ENCODE measurements at places on chromosomes 5 and 9.

DNA sequence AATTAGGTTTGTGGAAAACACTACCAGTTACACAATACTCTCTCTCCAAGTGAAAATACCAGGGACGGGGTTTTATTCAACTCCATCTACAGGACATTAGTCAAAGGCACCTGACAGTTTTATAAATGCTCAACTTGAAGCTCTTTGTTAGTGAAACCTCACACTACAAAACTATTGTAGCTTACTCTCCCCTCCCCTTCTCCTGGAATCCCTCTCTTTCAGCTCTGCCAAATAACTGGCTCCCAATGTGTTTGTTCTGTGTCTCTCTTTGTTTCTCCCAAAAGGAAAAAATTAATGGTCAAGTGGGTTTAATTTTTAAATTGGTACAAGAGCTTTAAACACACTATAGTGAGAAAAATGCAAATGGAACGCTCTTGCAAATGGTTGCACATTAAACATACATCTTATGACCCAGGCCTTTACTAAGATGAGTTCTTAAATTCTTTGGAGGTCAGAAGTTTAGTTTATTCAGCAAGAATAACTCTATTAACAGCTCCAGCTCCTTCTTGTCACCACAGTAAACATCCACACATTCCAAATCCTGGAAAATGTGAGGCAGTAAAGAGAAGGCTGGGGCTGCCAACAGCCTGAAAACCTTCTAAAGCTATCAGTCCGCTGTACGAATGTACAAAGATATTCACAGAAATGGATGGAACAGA lies 48.4 kb downstream of the ZNF608 start:
- DNase-seq: no peak

DNA sequence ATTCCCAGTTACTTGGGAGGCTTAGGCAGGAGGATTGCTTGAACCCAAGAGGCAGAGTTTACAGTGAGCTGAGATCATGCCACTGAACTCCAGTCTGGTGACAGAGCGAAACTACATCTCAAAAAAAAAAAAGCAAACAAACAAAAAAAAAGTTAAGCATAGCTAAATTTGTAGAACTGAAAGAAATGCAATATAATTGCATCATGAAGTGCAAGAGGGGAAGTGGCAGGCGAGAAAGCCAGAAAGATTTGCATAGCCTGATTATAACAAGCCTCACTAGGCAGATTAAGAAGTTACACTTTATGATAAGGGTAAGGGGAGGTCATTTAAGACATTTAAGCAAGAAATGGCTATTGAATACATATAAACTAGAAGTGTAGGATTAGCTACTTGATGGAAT lies 187.1 kb downstream of the EDIL3 start:
- DNase-seq: no peak

GRCh38 chr5:1474866-1475543 lies 29.8 kb upstream of the SLC6A3 start:
- DNase-seq: no peak

- no peak for DNase-seq
Observed at GRCh38 chr9:33155393-33155792, 11.7 kb downstream of the B4GALT1 start.

DNA sequence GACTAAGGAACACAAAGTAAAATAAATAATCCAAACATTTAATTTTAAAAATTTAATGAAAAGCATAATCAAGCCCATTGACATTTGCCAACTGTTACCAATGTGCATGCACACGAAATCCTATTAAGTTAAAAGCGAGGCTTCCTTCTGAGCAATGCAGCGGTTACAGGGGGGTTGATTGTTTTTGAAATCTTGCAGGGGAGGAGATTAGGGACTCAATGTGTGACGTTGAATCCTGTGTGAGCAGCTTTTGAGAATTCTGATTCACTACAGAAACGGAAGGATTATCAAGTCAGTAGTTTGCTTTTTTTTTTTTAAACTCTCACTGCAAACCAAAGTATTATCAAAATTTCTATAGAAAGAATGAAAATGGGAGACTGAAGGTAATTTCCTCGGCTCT lies 109.5 kb downstream of the PRKACG start:
- no peak for DNase-seq

GRCh38 chr9:82799286-82799685 lies 263.7 kb downstream of the RASEF start:
- DNase-seq: no peak

DNA sequence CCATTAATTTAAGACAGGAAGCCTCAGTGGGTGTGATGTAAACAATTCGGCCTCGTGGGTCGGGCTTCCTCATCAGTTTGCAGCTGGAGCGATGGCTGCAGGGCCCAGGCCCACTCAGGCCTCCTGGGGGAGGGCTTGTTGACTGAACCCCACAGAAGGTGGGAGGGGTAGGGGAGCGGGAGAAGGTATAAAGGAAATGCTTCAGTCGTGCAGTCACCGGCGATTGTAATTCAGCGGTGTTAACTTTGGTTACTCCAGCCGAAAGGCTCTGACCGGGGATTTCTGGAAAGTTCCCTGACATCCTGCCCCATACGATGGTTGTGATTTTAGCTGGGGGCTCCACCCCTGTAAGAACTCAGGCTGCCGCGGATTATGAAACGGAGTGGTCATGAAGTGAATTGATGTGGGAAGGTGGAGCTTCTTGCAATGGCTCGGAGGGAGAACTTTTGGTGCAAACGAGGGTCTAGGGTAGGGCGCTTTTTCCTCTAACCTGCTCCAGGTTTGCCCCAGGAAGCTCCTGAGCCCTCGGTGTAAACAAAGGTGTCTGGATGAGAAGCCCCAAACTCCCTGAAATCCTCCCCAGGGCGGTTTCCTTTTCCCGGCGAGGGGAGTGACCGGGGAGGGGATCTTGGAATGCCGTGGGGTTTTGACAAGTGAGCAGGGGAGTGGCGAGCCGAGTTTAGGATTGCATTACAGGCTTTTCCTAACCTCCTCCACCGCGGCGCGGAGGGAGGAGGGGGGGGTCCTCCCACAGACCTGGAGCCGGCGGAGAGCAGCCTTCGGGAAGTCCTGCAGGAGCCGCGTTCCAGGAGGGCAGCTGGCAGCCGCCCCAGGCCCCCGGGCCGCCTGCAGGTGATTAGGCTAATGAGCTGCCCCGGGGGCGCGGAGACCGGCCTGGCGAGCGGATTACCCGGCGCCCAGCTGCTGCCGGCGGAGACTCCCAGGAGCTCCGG lies 215.5 kb downstream of the PDZD2 start:
- no peak for DNase-seq

- DNase-seq: no peak
Observed at GRCh38 chr5:137624786-137625349, 111.0 kb downstream of the KLHL3 start.

GRCh38 chr5:53825016-53825415 lies 264.6 kb downstream of the NDUFS4 start:
- DNase-seq: no peak

DNA sequence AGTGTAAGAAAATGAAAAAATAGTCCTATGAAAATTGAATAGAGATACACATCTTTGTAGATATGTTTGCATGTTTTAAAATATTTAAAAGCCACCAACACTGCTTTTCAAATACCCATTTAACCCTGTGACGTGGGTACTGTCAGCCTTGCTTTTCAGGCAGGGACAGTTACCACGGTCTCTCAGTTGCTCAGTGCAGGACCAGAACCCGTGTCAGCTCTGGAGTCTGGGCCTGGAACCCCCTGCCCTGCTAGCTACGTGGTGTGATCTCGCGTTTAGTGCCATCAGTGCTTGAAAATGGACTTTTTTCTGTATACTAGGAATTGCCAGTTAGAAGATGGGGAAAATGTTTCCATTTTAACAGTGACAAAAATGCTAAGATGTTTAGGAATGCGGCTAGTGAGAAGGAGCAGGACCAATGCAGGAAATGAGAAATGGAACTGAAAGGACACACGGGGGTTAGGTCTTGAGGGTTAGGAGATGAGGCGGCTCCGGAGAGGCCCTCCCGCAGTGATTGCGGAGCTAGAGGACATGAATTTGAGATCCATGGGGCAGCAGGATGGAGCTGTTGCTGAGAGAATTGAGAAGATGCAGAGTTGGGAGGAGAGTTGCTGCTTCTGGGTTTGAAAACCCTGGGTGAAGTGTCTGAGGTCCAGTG lies 13.7 kb downstream of the RNU6ATAC start:
- no peak for DNase-seq

DNA sequence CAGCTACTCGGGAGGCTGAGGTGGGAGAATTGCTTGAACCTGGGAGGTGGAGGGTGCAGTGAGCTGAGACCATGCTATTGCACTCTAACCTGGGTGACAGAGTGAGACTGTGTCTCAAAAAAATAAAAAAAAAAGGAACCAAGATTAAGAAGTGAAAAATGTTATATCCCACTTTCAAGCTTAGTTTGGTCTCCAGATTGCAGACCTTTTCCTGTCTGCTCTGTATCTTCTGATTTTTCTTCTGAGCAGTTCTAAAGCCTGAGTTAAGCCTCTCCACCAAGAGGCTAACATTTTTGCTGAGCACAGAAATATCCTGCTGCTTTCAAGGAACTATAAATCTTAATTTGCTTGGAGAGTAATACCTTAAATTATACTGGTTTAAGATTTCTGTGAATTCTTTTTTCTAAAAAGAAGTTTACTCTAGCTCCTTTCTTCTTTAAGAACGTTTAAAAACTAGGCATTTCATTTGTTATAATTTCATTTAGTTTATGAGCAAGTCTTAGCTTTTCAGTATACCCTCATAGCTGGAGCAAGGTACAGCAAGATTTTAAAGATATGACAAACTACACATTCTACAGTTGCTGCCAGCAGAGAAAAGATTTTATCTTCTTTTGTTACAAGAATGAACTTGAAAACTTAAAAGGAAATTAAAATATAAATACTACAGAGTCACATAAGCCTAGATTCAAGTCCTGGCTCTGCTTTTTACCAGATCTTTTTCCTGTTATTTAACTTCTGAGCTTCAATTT lies 55.0 kb downstream of the GARNL3 start:
- no peak for DNase-seq

DNA sequence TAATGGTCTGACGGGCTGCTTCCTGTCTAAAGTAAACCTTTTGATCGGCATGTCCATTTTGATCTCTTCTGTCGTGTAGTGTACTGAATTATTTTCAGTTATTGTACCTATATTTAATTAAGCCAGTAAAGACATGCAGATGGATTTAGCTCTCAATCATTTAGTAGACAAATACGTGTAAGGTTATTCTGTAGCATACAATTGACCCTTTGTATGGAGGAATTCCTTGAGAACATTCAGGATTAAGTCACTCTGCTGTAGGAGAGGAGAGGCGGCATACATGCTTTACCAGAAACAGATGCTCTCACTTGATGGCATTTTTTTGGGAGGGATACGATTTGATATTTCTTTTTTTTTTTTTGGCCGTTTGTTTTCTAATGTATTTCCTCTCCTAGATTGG lies 141.0 kb downstream of the PBX3 start:
- no peak for DNase-seq

- no peak for DNase-seq
Observed at GRCh38 chr5:112161392-112161748, 257.7 kb downstream of the EPB41L4A start.

DNA sequence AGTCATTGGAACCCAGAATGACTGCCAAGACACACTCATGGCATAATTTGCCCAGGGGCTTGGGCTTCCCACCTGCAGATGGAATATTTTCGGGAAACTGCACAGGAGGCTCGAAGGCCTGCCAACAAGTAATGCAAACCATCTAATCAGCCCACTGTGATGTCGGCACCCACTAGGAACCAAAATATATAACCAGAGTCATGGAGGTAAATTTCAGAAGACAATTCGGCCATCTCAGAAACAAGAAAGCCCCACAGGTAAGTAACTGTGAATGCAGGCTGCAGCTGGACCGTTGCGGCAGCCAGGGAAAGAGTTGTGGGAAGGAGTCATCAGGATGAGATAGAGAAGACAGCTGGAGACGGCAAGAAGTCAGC lies 264.4 kb downstream of the SYK start:
- no peak for DNase-seq

DNA sequence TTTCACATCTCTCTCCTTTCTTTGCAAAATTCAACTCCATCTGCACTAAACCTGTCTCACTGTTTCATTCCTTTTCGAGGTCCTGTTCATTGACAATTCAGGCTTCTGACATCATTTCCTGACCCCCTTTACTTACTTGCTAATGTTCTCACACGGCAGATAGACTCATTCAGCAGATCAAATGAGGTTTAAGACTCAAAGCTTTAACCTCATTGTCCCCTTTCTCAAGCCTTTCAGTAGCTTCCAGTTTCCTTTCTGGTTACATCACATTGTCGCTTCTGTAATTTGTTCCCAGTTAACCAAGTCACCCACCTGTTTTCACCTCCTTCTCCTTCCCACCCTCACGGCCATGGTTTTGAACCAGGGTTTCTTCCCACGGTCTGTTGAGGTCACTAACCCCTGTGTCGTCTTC lies 143.4 kb upstream of the OTULINL start:
- no peak for DNase-seq

- no peak for DNase-seq
Observed at GRCh38 chr5:129063483-129064113, 31.0 kb upstream of the ISOC1 start.

DNA sequence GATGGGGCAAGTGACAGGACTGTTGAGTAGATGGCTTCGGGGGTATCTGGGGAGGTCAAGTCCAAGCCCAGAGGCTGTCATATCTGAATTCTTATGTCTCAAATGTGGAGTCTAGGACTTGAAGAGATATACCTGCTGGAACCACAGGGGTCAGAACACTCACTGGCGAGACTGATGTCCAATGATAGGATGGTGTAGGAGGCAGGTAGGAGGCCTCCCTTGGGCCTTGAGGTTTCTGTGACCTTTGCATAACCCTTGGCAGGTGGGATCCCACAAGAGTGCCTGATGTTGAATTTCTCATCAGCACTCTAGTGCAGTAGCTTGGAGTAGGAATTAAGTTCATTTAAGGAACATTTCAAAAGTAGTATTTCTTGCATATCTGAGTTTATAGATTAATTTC lies 2.8 kb downstream of the CCL21 start:
- DNase-seq: no peak

DNA sequence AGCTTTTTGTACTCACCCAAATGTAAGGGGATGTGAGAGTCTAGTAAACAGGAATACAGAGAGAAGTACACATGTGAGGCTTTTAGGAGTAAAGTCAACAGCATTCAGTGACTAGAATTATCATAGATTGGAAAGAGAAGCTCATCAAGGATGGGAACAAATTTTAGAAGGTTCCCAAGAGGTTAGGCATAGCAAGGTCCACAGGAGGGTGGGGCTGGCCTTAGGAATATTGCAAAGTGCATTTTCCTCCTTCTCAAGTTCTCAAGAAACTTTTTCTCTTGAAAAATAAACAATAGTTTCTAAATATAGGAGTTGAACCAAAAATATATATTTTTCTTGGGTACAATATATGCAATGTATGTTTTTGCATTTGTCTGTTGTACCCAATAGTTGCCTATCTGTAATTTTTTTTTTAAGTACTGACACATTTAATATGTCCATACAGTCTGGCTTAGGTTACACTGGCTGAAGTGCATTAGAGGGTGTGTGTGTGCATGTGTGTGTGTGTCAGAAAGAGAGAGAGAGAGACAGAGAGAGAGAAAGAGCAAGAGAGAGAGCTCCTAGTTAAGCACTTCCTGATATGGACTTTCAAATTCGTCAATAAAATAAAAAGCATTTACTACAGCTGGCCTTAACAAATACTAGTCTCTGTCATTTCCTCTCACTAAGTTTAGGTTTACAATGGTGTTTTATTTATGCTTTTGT lies 62.2 kb downstream of the SNX18 start:
- no peak for DNase-seq
